ENCODE measurements at places on chromosomes 3 and 15. TPM values are rescaled to one million over a fixed set of nuclear protein-coding genes. Genes with fewer than 3 reads are reported as not detected.

DNA sequence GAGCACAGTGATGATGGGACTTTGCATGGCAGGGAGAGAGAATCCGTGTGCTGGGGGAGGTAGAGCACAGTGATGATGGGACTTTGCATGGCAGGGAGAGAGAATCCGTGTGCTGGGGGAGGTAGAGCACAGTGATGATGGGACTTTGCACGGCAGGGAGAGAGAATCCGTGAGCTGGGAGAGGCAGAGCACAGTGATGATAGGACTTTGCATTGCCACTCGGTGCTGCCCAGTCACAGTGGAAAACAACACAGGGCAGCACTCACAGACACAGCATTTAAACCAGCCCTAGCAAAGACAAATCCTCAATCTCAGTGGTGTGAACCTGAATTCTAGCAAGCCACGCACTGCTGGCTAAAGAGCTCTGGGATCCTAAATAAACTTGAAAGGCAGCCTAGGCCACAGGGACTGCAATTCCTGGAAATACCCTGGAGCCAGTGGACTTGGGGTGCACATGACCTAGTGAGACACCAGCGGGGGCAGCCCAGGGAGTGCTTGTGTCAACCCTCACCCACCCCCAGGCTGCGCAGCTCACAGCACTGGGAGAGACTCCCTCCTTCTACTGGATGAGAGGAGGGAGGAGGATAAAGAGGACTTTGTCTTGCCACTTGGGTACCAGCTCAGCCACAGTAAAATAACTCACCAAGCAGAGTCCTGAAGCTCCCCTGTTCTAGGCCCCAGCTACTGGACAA, 23.4 kb upstream of the TNK2 start:
- DNase-seq: no peak

DNA sequence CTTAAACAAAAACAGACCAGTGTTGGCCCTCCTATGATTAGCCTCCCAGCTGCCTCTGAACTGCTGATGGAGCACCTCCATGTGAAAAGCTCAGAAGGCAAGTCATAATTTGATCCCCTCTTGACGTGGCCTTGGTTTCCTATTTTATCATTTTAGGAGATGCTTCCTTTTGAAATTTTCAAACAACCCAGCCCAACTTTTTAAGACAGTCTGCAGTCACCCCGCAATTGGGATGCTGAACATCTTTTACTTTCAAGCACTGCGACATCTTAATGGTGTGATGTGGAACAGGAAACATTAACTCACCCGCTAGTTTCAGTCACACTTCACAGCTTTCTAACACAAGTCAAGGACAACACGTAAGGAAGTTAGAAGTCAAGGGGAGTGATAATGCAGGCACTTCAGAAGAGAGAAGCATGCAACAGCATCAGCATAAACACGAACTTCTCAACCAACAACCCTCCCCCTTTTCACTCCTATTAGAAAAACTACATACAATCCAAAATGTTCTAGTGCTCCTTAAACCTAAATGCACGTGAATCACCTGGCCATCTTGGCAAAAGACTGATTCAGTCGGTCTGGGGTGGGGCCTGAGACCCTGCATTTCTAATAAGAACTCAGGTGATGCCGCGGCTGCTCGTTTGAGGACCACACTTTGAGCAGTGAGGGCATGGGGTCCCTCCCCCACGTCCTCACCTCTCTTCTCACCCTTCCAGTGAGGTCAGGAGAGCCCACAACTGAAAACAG, 161.5 kb downstream of the FOXP1 start:
- no peak for DNase-seq

GRCh38 chr3:146342989-146343388, 92.1 kb upstream of the PLSCR4 start:
- no peak for DNase-seq

GRCh38 chr3:55458181-55458790, 28.8 kb downstream of the WNT5A start:
- no peak for DNase-seq

- no peak for DNase-seq
Observed at GRCh38 chr3:120908795-120909601, 993 bp downstream of the STXBP5L start.

DNA sequence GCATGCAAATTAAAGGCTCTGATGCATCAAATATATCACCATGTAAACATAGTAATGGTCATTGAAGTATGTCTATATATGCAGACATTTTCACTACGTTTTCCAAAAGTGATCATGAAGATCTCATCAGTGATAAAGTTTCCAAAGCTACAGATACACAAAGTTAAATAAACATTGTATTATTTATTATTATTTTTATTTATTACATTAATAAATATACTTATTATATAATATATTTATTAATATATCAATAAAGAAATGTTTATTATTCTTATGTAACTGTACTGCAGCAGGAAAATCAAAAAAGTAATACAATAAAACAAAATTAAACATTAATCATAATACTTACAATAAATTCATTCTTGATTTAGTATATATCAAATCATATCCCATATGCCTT, 791.2 kb downstream of the GBE1 start:
- DNase-seq: no peak

- DNase-seq: no peak
Observed at GRCh38 chr3:46599590-46599989, 12.7 kb upstream of the FAM240A start.

DNA sequence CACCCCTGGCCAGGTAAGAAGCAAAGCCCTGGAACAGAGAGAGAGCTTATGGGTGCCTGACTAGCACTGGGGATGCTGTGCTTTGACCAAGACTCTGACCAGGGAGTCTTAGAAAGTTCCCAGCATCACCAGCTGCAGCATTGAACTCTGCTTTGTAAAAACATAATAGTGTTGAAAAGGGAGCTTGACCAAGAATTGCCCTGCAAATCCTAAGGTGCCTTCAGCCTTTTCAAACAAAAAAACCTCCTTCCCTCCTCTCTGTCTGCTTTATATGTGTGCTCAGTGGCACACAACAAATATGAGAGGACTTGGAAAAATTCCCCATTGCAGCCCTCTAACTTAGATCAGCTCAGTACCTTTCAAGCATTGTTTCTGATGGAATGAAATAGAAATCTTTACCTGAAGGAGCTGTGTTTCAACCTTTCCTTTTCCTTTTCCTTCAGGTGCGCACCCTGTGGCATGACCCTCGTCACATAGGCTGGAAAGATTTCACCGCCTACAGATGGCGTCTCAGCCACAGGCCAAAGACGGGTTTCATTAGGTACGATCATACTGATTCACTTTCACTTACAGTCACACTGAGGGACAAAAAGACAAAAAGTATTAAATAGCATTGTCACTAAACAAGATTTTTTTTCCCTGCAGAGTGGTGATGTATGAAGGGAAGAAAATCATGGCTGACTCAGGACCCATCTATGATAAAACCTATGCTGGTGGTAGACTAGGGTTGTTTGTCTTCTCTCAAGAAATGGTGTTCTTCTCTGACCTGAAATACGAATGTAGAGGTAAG, 13.0 kb downstream of the THBS1 start:
- no peak for DNase-seq

GRCh38 chr3:161212171-161212771, 8.8 kb upstream of the NMD3 start:
- DNase-seq: no peak

DNA sequence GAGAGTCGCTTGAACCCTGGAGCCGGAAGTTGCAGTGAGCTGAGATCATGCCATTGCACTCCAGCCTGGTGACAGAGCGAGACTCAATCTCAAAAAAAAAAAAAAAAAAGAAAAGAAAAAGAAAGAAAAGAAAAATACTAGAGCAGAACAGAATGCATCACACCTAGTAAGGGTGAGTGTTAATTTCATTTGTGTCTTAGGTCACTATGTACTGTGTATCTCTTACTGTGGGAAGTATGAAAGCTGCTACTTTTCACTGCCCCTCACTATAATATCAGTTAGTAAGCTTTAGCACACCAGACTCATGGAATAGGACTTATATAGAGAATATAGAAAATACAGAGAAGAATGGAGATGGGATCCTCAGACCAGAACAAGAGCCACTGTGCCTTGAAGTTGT, 45.9 kb upstream of the RASA2 start:
- DNase-seq: no peak

TTLL13 gene
- total RNA-seq: not detected

GRCh38 chr3:68880632-68881031, 51.7 kb downstream of the TAFA4 start:
- no peak for DNase-seq

- no peak for DNase-seq
Observed at GRCh38 chr15:44319385-44319784, 30.9 kb downstream of the GOLM2 start.

DNA sequence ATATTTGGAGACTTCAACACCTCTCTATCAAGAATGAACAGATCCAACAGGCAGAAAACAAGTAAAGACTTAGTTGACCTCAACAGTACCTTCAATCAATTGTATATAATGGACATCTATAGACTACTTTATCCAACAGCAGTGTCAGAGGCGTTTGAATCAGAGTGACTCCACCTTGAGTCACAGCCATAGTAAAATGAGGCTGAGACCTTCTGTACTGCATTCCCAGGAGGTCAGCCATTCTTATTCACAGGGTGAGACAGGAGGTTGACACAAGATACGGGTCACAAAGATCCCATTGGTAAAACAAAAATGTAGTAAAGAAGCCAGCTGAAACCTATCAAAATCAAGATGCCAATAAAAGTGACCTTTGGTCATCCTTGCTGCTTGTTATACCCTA, 299.8 kb downstream of the CNTN3 start:
- DNase-seq: no peak

SAMMSON gene
- not detected for total RNA-seq

DNA sequence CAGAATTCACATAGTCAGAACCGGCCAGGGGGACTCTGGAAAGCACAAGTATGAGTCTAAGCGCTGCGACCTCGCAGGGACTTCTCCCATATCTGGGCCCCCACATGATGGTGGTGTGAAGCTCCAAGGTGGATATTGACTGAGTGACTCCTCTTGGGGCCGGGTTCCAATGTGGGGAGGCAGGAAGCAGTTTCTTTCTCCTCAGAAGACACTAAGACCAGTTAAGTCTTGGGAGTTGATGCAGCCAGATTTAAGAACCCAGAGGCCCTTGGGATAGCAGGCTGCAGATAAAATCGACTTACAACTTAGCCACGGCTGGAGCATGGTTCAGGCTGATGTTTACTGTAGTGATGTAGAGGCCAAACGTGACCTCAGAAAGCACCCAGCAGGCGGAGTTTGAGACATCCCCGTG, 55.4 kb upstream of the KLF13 start:
- DNase-seq: no peak

ARPIN gene
- 11.2 TPM for total RNA-seq

- DNase-seq: no peak
Observed at GRCh38 chr3:108031895-108032294, 58.9 kb downstream of the CD47 start.

- DNase-seq: no peak
Observed at GRCh38 chr15:81747482-81747881, 298.3 kb downstream of the MEX3B start.

DNA sequence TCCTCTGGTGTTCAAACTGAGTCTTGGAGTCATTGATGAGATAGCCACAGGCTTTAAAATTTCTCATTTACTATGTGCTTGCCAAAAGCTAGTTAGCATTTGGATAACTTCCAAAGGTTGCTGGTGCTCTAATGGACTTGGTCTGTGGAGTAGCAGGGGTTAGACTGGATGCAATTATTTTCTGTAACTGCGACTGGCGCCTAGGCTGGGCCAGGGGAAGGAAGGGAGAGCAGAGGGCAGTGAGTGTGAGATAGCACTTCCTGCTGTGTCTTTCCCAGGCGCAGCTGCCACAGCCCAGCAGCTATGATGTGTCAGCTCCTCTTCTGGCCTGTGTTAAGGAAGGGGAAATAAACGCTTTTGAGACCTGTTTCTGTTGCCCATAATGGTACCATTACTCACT, 98.6 kb downstream of the MYRIP start:
- DNase-seq: no peak

TEX55 gene
- not detected for total RNA-seq

SEMA6D gene
- total RNA-seq: 1.7 TPM

DNA sequence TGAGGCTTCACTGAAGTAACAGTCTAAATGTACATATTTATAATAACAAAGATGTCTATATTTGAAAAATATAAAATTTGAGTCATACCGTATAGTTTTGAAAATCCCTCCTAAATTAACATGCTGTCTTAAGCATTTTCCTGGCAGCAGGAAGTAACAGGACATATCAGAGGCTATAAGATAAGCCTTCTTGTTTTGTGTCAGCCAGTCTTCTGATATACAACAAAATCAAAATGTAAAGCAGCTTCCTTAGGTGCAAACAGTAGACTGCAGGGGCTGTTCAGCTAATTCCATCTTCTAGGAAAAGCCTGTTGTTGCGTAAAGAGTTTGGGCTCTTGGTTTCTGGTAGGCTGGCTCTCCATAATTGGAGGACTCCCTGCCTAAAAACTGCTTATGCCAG, 56.0 kb downstream of the P3H2 start:
- no peak for DNase-seq

SCN11A gene
- total RNA-seq: 0.27 TPM

- no peak for DNase-seq
Observed at GRCh38 chr3:45145223-45145622, 955 bp downstream of the CDCP1 start.

DNA sequence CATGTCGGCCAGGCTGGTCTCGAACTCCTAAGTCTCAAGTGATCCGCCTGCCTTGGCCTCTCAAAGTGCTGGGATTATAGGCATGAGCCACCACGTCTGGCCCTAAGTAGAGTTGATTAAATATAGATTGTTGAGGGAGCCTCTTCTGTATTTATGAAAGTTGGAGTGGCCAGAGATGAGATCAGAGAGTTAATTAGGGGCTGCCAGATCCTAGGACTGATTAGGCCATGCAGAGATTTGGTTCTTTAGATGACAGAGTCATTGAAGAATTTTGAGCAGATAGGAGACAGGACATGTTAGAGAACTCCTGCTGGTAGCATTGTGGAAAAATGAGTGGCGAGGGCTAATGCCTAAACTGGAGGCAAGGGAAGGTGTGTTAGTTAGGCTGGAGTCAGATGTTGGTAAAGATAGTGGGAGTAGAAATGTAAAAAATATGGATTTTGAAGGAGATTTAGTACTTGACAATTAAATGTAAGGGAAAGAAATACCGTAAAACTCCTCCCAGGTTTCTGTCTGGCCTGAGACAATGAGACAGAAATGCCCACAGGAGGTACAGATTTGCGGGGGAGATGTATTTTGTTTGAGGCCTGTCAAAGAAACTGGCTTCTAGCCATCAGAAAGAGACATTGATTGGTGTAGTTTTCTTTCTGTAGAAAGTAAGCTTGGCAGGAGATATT, 23.4 kb downstream of the SACM1L start:
- no peak for DNase-seq

Measured in kidney epithelial cell (primary cell).